Esophagus squamous epithelium (tissue), 5 donors: ENCODE measurements at places on chromosomes 16 and 17.

DNA sequence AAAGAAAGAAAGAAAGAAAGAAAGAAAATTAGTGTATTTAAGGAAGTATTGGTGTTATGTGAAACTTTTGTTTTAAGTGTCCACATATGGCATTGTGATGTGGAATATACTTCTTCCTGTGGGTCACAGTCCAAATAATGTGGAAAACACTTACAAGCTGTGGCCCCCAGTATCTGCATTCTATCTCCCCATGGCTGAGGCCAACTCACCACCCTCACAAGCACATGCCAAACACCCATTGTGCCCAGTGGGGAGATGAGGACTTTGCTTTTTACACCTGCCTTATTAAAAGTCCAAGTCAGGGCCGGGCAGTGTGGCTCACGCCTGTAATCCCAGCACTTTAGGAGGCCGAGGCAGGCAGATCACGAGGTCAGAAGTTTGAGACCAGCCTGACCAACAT is 4.0 kb upstream of the P2RX5 start:
- DNase-seq: no peak

- DNase-seq: no peak
Measured at GRCh38 chr17:45409659-45410076, 23.0 kb downstream of the ARHGAP27 start.

GRCh38 chr16:58863042-58863441 is 128.9 kb upstream of the GOT2 start:
- DNase-seq: no peak

DNA sequence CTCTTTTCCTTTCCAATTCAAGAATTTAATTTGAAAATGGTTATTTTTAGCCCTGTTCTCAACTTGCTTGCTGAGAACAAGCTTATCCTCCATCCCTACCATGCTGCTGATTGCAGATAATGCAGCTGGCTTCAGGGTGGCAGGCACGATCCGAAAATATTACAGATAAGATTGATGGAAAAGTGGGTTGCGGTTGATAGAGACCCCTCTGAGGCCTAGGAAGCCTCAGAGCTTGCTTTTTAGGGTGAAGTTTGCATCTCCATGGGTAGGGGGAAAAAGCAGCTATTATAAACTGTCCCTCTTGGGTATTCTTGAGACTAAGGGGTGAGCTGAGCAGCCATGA is 116.5 kb upstream of the GOT2 start:
- no peak for DNase-seq
